ENCODE measurements at places on chromosomes 2 and 18.
A peak's percentile ranks its signal among the peaks of the same experiment; 100 is the strongest.

- DNase-seq: no peak
Observed at GRCh38 chr18:58451972-58452334, 176.9 kb downstream of the ALPK2 start.

GRCh38 chr2:240949791-240950705, 43.9 kb downstream of the CROCC2 start:
- DNase-seq: no peak

DNA sequence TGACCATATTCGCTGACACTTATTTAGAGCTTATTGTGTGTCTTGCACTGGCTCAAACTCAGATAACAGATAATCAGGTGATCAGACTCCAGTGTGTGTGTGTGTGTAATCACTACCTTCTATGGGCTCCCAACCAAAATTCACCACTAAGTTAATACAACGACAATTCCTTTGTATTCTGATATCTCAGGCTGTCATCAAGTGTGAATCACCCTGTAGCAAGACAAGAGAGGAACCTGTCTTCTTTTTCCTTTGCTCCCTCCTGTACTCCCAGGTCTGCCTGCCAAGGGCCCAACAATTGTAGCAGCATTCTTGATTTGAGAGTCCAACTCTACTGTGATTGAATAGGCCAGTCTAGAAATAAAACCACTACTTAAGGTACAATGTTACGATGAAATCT, 25.8 kb downstream of the ITGB6 start:
- no peak for DNase-seq

DNA sequence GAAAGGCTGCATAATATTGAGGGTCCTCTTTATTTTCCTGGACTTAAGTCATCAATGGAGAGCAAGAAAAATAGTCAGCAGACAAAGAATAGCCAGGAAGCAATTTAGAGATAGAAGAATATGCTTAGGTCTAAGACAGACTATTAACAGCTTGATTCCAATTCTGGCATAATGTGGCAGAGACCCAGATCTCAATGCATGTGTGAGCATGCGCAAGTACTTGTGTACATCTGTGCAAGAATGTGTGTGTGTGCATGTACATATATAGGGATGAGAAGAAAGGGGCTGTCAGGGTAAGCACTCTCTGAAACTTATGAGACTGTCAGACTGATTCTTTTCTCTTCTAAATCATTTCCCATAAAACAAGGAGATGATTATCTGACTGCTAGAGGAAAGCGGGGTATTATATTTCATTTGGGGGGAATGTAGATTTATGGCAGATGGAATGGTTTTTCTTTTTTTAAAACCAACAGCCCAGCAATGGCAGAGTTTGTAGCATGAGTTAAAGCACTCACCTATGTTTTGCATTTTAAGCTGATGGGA, 381.3 kb upstream of the SPRED2 start:
- DNase-seq: no peak

- DNase-seq: no peak
Observed at GRCh38 chr2:42879121-42879705, 86.8 kb upstream of the HAAO start.

- no peak for DNase-seq
Observed at GRCh38 chr2:27798486-27798885, 27.0 kb downstream of the MRPL33 start.

GRCh38 chr2:217417536-217417935, 557.7 kb upstream of the TNP1 start:
- DNase-seq: no peak

GRCh38 chr2:97995026-97995733, 568 bp downstream of the TMEM131 start:
- peak; percentile 87 for DNase-seq

DNA sequence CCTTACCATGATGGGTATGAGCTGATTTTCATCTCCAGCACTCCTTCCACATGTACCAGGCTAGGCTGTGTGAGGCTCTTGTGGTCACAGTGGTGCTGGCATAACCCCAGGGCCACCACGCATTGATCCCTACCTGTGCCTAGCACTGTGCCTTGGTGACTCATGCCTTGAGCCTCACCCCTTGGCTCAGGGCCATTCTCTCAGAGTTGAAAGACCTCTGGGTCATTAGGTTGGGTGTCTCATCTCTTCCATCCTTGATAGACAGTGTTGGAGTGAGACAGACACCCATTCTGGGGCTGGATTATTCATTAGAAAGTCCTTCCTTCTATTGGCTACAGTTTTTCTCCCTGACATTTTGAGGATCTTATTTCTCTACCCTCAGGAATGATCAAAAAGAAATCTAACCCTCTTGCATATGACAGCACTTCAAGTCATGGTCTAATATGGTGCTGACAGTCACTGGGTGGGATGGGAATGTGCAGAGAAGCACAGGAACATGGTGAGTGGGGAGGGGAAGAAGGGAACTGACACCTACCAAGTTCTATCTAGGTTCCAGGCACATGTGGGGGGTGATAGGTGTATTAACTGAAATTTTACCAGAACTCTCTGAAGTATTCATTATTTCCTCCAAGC, 41.3 kb downstream of the DYSF start:
- DNase-seq: no peak

GRCh38 chr18:24278591-24278990, 119.0 kb downstream of the OSBPL1A start:
- no peak for DNase-seq

DNA sequence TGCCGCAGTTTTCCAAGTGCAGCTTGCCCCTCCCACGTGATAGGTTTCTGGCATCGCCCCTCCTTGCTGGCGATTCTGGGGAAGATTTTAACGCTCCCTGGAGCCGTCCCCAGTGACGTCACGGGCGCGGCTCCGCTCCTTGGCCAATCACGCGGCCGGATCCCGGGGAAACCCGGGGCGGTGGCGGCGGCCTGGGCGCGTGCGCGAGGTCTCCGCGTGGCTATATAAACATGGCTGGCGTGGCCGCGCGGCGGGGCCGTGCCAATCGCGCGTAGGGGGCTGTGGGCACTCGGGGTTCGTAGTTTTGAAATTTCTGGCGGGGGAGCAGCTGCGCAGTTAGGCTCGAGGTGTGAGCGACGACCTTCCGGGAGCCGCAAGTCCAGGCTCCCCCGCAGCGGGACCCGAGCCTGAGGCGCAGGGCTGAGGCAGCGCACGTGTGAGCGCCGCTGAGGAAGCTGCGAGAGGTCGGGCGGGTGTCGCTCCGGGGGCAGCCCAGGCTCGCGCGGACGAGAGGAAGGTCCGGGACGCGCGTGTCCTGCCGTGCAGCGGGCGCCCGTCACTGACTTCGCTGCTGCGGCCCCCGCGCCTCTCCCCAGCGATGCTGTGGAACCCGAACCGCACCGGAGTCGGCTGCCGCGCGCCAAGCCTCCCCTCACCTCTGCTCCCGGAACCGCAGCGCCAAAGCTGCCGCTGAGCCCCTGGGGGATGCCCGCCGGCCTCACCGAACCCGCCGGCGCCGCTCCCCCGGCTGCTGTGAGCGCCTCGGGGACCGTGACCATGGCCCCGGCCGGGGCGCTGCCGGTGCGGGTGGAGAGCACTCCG, at the start of gene TAF4B:
TSS of gene TAF4B (plus strand) at position 217 of the 822 bp plus-strand sequence. CDS start at position 706, 489 bp downstream.
- peak; percentile 96 for DNase-seq

GRCh38 chr2:9945596-9945995, 5.9 kb upstream of the GRHL1 start:
- DNase-seq: no peak

DNA sequence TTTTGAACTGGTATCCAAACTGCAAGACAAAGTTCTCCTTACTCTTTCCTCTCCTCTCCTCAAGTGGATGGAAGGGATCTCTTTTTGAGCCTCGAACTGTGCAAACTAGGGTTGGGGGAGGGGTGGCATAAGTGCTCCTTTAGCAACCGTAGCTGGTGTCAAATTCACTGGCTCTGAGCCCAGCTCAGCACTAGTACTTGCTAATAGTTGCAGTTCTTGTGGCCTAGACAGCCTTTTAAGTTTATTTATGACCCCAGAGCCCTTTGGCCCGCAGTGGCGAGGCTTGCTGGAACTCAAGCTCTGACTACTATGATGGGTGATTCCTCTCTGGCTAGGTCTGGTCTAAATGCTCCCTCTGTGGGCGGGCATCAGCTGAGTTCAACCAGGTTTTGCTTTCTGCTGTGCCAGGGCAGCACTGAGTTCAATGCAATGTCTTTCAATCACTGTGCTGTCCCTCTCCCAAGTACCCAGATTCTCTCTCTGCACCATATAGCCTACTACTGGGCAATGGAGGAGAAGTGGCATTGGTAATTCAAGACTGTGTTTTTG, 528.4 kb upstream of the SYT4 start:
- DNase-seq: no peak

- DNase-seq: no peak
Observed at GRCh38 chr2:158756331-158756730, 38.8 kb upstream of the DAPL1 start.

- DNase-seq: no peak
Observed at GRCh38 chr2:132780651-132781050, 110.6 kb upstream of the LYPD1 start.

DNA sequence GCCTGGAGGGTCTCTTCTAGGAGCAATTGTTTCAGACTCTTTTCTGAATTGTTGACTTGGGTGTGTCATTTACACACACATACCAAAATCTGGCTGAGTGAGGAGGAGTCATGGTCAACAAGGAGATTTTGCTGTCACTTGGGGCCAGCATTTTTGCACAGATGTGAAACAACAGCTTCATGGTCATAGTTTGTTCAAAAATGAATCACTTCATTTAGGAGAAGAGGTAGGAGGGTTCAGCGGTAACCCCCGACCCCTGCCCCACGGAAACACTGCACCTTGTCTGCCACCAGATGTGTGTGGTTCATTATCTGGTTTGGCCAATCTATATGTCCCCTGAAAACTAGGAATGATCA, 42.2 kb downstream of the LBH start:
- no peak for DNase-seq

DNA sequence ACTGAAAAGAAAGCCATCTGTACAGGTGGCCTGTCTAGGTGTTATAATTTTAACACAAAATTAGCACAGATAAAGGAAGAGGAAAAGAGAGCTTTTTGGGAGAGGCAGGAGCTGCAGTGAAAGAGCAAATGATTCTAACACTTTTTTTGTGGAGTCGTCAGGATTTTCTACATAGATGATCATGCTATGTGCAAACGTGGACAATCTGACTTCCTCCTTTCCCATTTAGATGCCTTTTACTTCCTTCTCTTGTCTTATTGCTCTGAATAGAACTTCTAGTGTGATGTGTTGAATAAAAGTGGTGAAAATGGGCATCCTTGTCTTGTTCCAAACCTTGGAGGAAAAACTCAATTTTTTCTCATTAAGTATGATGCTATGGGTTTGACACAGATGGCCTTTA, 334.5 kb downstream of the NBAS start:
- DNase-seq: no peak

GRCh38 chr2:209368406-209368805, 55.4 kb upstream of the MAP2 start:
- no peak for DNase-seq

DNA sequence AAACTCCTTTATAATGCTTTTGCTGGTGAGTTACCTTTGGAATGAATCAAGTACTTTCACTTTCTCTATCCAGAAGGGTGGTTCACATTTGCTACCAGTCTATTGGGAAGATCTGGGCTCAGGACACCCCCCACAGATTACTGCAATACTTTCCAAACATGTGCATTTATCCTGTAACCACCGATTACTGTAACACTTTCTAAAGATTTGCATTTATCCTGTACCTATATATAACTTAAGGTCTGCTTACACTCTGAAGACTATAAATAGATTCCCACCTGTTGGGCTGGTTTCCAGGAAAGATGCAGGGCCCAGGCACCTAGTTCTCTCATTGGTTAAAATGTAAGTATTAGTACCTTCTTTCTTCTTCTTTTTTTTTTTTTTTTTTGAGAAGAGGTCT, 113.0 kb upstream of the NEDD4L start:
- DNase-seq: peak; percentile 10

DNA sequence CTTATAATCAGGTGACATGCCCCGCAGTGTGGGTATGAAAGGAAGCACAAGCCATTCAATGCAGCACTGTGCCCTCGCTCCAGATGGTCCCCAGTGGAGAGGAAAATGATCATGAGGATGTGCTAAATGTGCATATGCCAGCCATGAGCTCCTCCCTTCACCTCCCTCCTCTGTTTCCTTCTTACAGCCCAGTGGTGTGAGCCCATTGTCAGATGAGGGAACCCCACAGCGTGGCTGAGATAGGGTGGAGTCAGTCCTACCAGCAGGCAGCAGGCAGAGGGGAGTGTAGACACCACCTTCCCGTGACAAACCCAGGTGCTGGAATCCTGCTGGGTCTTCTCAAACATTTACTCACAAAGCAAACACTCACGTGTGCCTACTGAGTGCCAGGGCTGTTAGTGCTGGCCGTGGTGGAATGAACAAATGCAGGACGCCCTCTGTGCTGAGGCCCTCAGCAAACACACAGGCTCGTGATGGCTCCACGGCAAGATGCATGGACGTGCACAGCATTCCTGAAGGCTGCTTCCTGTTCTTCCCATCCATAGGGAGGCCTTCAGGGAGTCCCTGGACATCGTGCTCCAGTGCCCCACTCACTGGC, 181.7 kb upstream of the TPO start:
- no peak for DNase-seq

GRCh38 chr18:48544116-48544515, 5.3 kb downstream of the CTIF start:
- no peak for DNase-seq

DNA sequence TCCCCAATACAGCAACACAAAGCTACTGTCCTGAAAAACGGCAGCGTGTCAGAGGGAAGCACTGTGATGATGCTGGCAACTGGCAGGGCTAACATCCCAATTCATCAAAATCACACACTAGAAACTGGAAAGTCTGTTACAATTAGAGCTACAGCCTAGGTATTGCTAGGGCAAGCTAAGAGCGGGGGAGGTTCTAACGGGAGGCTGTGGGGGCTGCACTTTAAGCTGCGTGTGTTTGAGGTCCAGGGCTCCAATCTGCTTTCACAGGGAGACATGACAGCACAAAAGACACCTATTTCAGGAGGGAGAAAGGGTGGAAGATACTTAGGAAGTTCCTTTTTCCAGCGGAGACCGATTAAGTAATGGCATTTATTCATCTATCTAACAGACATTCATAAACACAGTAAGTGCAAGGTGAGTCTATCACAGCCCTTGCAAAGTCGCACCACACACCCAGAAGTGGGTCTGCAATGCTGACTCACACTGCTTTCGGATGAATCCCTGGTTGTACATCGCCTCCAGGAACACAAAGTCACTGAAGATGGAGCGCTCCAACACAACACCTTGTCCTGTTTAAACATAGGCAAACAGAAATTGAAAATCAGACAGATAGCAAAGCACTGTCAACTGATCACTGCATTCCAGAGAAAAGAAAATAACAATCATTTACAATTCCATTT, 6.9 kb downstream of the NDUFA10 start:
- no peak for DNase-seq

- no peak for DNase-seq
Observed at GRCh38 chr2:46460241-46460921, 19.0 kb upstream of the TMEM247 start.

- DNase-seq: no peak
Observed at GRCh38 chr18:68985172-68985820, 187.4 kb downstream of the CCDC102B start.

DNA sequence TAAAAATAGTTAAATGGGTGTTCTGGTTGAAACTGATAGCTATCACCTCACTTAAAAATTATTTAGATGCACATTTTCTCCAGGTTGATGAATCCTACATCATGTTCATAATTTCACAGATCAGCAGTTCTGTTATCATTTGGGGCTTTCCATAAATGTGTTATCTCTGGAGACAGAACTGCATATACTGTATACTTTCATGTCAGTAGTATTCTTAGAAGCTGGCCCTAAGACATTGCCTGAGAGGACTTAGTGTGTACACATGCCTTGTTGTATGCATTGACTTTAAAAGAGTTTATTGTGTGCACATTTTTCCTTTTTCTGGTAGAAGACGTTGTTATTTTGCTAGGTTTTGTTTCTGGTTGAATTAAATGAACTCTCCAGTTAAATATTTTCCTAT, 41.0 kb downstream of the PIK3C3 start:
- no peak for DNase-seq

All from GM06990 (cell line).